ENCODE measurements at places on chromosomes 6 and 20.

GRCh38 chr6:108588586-108588985 is 27.9 kb downstream of the FOXO3 start:
- DNase-seq = no peak

- DNase-seq = no peak
Observed at GRCh38 chr20:46801003-46801702, 91.7 kb downstream of the SLC2A10 start.

DNA sequence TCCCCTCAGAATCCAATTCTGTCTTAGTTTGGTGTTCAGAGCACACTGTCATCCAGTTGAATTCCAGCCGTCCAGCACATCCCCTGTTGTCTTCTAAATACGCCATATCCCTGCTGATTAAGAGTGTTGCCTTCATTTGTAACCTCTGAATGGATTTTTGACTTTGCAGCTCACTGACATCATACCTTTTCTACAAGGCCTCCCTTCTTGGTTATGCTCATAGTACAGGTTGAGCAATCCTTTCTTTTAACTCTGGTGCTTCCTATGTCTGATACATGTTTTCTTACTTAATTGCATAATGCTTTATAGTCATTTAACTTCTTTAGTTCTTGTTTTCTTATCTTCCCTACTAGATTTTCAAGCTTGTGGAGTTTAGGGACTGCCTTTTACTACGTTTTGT is 36.4 kb downstream of the XRN2 start:
- DNase-seq = no peak

DNA sequence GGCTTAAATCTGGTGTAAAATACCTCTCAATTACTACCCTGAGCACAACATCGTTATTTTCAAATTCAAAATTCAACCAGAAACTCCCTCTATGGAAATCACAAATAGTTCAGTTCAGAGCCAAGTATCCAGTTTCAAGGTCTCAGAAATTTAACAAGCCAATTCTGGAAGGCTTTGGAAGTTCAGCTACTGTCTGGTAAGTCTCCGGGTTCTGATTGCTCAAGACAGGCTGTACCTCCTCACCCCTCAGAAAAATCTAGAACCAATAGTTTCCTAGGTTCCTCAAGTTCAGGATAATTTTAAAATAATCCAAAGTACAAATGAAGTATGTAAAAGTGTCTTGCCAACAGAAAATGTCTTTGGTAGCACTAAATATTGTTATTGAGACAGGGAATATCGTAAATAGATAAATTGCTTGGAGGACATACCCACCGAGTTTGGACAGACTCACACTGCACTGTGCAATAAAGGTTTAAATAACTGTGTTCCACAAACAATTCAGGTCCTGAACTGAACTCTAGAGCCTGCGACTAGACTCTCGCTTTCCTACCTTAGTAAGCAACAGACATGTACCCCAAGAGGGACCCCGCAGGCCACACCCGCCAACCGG is 729 bp downstream of the ATG5 start:
- peak; percentile 16 for DNase-seq

DNA sequence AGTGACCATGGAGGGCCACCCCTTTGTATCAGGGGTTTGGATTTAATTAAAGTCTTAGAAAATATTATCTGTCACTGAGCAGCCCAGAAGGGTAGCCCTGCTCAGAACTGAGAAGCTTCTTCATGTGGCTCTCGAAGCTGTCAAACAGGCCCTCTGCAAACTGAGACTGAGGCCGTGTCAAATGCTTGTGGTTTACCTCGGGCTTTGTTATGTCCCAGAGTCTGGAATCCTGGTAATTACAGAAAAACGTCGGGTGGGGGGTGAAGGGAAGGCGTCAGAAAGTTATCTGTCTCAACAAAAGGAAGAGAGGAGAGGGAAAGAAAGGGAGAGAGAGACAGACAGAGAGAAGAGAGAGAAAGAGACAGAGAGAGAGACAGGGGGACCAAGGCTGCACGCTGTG is 200.8 kb downstream of the BMP7 start:
- DNase-seq = no peak

GRCh38 chr20:32650401-32650944 is 23.3 kb downstream of the C20orf203 start:
- DNase-seq = no peak

All from Kasumi-1 (cell line).